ENCODE measurements at places on chromosomes 1 and 21.

GRCh38 chr1:6447016-6447817 is 18.8 kb downstream of the TNFRSF25 start:
- no peak for DNase-seq

- no peak for DNase-seq
Observed at GRCh38 chr1:61968869-61969268, 225.8 kb upstream of the L1TD1 start.

DNA sequence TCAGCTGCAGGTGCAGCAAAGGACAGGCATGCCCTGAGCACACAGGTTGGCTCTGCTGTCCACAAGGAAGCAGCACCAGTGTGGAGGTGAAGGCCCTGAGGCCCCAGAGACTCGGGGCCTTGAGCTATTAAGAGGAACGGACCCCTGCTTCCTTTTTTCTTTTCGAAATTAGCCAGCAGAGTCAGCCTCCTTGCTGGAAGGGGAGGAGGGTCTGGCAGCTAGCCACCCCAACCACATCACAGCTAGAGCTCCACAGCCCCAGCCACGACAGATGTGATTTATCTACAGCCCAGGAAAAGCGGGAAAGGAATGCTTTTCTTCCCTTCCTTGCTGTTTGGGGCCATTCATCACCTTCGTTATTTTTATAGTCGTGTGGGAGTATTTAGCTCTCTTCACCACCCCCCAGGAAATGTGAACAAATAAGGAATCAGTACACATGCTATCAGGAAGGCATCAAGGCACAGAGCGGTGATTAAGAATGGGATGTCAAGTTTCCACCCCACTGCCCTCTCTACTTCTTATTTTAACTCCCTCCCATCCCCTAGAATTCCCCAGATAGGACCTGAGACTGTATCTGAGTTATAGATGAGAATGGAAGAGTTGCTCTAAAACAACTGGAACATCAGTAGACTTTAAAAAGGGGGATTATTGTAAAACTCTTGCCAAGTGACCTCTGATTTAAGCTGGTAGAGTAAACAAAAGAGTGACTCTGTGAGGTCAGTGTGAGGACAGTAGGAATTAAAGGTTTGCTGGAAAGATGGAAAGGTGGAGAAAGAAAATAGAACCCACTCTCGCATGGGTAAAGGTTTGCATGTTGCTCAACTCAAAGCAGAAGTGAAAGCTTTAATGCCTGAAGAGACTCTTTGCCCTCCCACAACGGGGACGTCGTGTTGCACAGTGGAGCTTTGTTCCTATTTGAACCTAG is 224.7 kb upstream of the GJB5 start:
- no peak for DNase-seq

DNA sequence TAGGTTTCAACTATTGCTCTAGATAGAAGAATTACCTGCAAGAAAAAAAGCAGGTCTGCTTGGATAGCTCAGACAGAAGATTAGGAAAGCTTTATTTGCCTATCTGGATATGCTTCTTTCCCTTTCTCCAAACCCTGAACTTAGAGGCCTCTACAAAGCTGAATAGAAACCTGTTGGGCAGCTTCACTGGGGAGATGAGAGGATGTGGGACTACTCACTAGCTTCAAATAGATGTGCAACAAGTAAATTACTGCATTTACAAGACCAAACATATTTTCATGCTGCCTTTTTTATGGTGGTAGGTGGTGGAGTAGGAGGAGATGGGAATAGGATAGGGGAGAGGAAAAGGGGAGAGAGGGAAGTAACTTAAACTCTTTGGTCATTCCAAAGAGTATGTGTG is 6.4 kb downstream of the CLCA2 start:
- DNase-seq = no peak

GRCh38 chr1:27638047-27638734 is 3.2 kb upstream of the FGR start:
- DNase-seq = no peak

DNA sequence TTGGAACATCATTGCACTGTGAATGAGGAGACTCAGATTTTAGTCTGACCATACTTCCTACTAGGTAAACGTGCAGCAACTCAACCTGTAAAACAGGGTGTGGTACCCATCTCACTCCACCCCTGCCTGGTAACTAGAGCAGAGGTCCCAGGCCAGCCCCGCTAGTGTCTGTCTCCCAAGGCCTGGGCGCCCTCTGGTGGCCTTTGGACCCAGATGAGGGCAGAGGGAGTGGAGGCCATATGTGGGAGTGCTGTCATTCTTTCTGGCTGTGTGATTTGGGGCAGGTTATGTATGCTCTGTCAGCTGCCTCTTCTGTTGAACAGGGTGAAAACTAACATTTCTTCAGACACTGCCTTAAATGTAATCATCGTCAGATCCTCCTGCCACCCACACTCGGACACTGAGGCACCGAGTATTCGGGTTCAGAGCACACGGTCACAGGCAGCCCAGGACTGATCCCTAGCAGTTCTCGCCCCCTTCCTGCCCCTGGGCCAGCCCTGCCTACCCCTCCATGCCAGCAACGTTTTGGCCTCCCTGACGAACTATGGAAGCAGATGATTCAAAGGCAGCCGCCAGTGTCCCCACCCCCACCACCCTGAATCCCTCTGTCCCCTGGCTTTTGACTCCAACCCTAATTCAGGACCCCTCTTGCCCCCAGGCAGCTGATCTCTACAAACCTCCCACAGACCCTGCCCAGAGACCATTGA is 76.0 kb downstream of the CD247 start:
- peak; percentile 86 for DNase-seq

DNA sequence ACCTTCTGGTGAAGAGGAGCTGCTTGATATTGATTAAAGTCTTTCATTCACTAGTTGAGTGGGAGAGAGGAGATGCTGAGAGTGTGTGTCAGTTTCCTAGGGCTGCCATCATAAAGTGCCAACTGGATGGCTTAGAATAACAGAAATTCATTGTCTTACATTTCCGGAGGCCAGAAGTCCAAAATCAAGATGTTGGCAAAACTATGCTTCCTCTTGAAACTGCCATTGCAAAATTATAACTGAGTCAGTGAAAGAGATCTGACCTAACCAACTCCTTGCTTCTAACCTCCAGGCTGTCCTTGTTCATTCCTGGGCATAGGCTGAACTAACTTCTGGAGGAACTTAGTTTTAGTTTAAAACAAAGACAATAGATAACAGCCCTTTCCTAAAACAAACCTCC is 47.1 kb downstream of the PTGS2 start:
- no peak for DNase-seq

- no peak for DNase-seq
Observed at GRCh38 chr1:103945774-103946173, 196.1 kb downstream of the AMY1C start.

- no peak for DNase-seq
Observed at GRCh38 chr1:157388057-157388456, 164.3 kb downstream of the FCRL5 start.

DNA sequence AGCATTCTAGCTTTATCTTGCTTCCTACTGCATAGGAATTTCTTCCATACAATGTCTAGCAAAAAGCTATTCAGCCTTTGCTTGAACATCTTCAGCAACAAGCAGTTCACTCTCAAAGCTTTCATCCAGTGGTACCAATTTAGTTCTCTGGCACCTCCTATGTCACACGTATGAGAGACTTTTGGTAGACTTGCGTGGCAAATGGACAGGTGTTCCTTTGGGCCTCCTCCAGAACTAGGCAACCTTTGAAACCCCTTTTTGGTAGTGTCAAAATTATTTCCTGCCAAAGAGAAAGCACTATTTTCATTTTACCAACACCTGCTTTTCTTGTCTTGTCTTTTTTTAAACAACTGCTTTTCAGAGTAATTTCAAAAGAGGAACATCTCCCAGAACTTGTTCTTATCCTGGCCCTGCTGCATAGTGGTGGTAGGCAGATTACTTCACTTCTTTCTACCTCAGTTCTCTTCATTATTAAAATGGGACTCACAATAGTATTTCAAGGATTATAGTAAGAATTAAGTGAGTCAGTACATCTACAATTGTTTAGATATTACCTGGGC is 122.4 kb downstream of the MAST2 start:
- no peak for DNase-seq

DNA sequence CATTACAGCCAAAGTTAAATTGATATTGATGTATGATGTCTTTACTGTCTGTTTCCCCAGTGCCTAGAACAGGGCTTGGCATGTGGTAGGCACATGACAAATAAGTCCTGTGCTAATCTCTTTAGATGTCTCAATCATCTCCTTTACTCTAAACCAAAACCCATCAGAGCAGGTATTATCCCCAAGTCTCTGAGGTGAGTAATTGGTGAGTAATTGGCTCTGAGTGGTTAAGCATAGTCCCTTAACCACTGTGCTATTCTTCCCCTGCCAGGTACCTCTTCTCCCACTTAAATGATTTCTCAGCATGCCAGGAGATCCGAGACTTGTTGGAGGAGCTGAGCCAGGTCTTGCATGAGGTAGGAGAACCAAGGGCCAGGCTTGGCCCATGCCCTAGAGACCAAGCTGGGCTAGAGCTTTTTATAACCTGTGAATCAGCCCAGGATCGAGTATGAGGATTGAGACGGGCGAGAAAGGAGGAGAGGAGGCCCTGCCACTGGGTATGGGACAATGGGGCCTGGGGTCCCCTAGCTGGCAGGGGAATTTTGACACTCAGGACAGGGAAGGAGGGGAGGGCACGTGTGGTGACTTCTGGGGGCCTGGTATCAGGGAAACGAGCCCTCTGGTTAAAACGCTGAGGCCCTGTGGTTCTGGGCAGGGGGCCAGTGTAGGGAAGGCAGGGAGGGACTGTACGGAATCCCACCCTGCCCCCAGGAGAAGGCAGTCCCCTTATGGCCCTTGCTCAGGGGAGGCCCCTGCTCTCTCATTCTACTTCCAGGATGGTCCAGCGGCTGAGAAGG is 4.5 kb downstream of the CNKSR1 start:
- DNase-seq = no peak

DNA sequence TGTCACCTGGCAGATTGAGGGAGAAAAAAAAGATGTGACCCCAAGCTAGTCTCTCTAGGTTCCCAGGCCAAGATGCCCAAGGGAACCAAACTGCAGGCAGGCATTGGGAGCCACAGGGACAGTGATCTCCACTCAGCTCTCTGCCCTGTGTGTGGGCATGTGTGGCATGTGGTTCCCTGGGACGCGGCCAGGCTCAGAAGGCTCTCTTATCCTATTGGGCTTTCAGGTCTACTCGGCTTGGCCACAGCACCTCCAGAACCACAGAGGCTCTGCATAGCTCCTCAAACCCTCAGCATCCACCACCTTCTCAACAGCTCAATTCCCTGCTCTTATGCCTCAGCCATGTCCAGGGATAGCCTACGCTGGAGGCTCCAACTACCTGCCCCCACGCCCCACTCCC is 22.0 kb downstream of the IQGAP3 start:
- no peak for DNase-seq

DNA sequence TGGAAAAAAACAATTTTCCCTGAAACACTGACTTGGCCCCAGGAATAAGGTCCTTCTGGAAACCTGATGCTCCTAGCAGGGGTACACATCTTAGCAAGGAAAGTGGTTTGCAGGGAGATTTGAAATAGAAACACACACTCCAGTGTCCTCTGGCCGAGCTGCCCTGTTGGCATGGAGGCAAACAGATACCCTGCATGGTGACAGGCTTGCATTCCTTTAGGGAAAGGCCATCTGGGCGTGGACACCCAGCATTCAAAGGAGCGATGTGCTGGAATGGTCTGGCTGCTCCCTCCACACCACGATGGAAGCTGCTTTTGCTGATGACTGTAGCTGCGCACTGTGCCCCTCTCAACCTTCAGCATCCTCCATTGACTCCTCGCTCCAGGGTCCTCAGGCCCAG is 41.5 kb upstream of the BCAR3 start:
- DNase-seq = no peak

GRCh38 chr1:31470794-31471315 is 57.8 kb downstream of the SERINC2 start:
- DNase-seq = no peak

DNA sequence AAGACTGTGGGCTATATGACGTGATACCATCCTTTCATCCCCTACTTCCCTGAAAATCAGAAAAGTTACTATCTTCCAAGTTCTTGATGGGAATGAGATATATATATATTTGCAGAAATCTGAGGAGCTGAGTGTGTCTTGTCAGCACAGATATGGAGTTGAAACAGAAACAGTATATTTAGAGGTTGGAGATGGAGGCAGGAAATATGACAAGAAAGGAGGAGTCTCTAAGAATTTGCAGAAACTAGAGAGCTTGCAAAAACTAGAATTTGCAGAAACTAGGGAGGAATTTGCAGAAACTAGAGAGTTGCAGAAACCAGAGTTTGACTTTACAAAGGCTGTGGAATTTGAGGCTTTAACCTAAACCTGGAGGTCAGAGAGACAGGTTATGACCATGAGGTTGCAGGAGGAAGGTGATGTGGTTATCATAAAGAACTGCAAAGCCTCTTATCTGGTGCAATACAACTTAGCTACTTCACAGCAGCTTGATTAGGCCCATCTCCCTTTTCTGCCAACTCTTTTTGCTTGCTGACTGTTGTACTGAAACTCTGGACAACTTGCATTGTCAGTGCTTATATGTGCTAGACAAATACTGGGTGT is 22.3 kb downstream of the XCL2 start:
- no peak for DNase-seq

- DNase-seq = no peak
Observed at GRCh38 chr1:220631238-220631815, 58.8 kb upstream of the C1orf115 start.

DNA sequence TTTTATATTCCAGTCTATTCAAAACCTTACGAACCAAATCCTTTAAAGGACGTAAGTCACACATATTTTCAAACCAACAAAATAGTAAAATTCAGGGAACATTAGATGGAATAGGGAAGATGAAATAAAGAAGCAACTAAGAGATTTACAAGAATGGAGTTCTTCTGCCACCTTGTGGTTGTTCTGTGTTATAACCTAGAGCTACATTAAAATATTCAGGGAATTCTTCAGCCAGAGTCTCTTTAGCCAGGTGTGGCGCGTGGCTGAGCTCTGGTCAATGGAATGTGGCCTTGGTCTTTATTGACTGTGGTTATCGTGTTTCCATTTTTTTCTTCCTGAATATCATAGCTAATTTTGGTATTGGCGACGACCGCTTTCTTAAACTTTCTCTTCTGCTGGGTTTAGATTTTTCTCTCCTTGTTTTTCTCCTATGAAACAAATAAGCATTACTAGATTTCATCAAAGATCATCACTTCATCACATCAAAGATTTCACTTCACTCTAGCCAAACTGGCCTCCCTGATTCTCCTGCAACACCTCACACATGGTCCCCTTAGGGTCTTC is 221.3 kb downstream of the MRPL39 start:
- DNase-seq = no peak

DNA sequence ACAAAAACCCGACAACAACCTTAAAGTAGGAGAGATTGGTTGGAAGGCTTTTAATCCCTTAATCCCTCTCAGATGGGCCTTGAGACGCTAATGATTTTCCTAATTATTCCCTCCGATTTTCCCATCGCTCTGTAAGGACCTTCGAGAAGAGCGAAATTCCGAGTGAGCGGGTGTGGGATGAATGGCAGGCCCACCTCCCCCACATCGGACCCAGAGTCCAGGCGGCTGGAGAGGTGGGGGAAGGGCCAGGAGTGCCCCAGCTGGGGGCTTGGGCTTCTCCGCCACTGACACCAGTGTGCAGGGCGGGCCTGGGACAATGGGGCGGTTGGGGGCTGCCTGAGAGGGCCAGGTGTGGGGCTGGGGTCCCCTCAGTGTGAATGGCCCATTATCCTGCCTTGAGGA is 23.4 kb downstream of the RHBG start:
- no peak for DNase-seq
